T-cell (primary cell): ENCODE measurements at places on chromosomes 5 and 9. TPM values are rescaled to one million over a fixed set of nuclear protein-coding genes. Genes with fewer than 3 reads are reported as not detected.

GRCh38 chr5:22372376-22372775, 480.8 kb downstream of the CDH12 start:
- no peak overlapping the region for H3K4me3 ChIP-seq
- DNase-seq = no peak
- no peak overlapping the region for H3K27ac ChIP-seq
- no peaks in the 10 kb centered on the region for H3K36me3 ChIP-seq
- H3K27me3 ChIP-seq = no peaks in the 10 kb centered on the region

GRCh38 chr5:19918780-19919179, 69.2 kb downstream of the CDH18 start:
- H3K4me3 ChIP-seq = no peak overlapping the region
- no peak for DNase-seq
- no peaks in the 10 kb centered on the region for H3K36me3 ChIP-seq
- H3K4me1 ChIP-seq = no peaks in the 10 kb centered on the region

GRCh38 chr9:25449503-25449902, 228.7 kb downstream of the TUSC1 start:
- H3K4me1 ChIP-seq = no peaks in the 10 kb centered on the region
- DNase-seq = no peak
- H3K27ac ChIP-seq = no peak overlapping the region
- no peak overlapping the region for H3K4me3 ChIP-seq
- H3K27me3 ChIP-seq = no peaks in the 10 kb centered on the region

PCBD2 gene
- 15.3 TPM for total RNA-seq

GRCh38 chr5:96708600-96708999, 46.4 kb downstream of the CAST start:
- peaks cover 3% of the 10 kb centered on the region for H3K36me3 ChIP-seq
- H3K27ac ChIP-seq = no peak overlapping the region
- no peaks in the 10 kb centered on the region for H3K27me3 ChIP-seq
- peaks cover under 1% of the 10 kb centered on the region for H3K4me1 ChIP-seq

ELL2 gene
- total RNA-seq = 57.8 TPM

LCN15 gene
- not detected for total RNA-seq

DNA sequence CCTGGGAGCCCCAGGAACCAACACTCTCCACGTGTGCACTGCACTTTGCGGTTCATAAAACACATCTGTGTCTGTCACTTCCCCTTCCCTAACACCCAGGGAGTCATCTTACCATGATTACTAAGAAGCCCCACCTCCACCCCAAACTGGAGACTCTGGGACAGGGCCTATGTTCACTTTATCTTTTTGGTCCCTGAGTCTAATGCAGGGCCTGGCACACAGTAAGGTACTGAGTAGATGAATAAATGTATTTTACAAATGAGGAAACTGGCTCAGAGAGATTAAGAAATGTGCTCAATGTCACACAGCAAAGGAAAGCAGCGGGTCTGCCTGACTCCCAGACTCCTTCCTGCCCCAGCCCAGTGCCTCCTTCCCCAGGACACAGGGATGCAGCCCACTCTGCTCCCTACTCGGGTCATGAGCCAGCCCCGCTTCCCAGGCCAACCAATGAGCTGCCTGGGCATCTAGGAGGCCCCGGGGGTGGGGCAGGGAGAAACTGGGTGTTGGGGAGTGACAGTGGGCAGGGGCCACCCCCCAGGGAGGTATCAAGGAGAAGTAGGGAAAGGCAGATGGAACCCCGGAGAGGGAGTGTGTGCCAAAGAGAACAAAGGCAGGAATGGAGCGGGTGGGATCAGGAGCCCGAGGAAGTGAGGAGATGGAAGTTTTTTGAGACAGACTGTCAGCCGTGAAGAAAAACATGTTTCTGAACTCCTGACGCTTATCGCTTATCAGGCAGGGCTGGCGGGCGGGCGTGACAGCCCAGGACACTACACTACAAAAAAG, 30.5 kb downstream of the SHB start:
- no peaks in the 10 kb centered on the region for H3K36me3 ChIP-seq
- no peaks in the 10 kb centered on the region for H3K4me1 ChIP-seq
- no peak for DNase-seq
- no peak overlapping the region for H3K27ac ChIP-seq

GRCh38 chr5:160198146-160198545, 31.2 kb upstream of the FABP6 start:
- no peaks in the 10 kb centered on the region for H3K36me3 ChIP-seq
- no peak for DNase-seq
- no peaks in the 10 kb centered on the region for H3K4me1 ChIP-seq
- no peak overlapping the region for H3K27ac ChIP-seq

BSPRY gene
- 0.35 TPM for total RNA-seq

DNA sequence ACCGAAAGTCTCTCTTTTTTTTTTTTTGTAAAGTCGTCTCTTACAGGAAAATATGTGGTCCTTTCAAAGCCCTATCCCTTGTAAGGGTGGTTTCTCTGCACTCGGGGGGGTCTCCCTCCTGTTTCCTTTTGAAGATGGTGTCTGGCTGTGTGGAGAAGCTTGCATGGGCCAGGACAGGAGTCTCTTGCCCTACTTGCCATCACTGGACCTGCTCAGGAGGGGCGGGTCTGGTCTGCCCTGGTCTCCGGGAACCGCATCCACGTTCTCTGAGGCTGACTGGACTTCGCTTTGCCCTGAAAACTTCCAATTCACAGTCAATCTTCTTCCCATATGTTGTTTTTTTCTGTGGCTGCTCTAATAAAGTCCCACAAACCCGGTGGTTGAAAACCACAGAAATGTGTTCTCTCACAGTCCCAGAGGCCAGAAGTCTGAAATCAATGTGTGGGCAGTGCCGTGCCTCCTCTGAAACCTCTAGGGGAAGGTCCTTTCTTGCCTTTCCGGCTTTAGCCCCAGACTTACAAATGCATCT, 92.9 kb upstream of the IER5L start:
- peaks cover 18% of the 10 kb centered on the region for H3K4me1 ChIP-seq
- H3K27ac ChIP-seq = peak overlapping the region; percentile 18
- no peaks in the 10 kb centered on the region for H3K36me3 ChIP-seq

- peaks cover 7% of the 10 kb centered on the region for H3K36me3 ChIP-seq
- no peaks in the 10 kb centered on the region for H3K4me1 ChIP-seq
- H3K27ac ChIP-seq = no peak overlapping the region
- no peak for DNase-seq
- no peak overlapping the region for H3K4me3 ChIP-seq
Measured at GRCh38 chr5:71533615-71534014, 53.5 kb upstream of the MCCC2 start.

ORM2 gene
- 1.8 TPM for total RNA-seq

DNA sequence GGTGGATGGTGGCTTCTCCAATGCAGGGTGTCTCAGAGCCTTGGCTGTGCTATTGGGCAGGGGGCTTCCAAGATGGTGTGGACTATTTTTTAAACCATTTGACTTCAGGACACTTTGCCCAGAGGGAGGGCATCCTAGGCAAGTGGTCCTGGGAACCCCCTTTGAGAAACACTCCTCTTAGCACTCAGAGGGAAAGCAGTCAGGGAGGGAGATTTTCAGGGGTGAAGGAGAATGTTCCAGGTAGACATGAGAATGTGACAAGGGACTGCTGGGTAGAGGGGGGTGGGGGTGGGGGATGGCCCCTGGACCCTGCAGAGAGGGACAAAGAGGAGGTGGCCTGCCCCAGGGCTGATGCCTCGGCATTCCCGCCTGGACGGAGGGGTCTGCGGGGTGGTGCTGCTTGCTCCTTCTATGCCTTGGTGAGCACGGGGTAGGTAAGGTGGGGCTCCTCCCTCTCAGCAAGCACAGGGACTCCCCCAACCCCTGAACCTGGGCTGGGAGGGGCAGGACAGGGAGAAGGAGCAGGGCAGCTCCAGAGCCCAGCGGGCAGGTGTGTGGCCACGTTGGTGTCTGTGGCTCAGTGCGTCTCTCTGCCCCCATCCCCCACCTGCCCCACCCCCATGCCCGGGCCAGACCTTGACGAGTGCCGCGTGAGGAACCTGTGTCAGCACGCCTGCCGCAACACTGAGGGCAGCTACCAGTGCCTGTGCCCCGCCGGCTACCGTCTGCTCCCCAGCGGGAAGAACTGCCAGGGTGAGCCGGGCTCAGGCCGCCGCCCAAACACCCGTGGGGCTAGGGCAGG, 13.8 kb upstream of the ASS1 start:
- no peak overlapping the region for H3K27ac ChIP-seq
- no peaks in the 10 kb centered on the region for H3K4me1 ChIP-seq
- no peak for DNase-seq
- H3K27me3 ChIP-seq = peaks cover 81% of the 10 kb centered on the region

ACTBL2 gene
- not detected for total RNA-seq

GAPT gene
- 2.2 TPM for total RNA-seq

GRCh38 chr5:169805527-169805934, 168.5 kb downstream of the DOCK2 start:
- no peak overlapping the region for H3K27ac ChIP-seq
- no peaks in the 10 kb centered on the region for H3K4me1 ChIP-seq
- DNase-seq = no peak
- no peaks in the 10 kb centered on the region for H3K27me3 ChIP-seq

DNA sequence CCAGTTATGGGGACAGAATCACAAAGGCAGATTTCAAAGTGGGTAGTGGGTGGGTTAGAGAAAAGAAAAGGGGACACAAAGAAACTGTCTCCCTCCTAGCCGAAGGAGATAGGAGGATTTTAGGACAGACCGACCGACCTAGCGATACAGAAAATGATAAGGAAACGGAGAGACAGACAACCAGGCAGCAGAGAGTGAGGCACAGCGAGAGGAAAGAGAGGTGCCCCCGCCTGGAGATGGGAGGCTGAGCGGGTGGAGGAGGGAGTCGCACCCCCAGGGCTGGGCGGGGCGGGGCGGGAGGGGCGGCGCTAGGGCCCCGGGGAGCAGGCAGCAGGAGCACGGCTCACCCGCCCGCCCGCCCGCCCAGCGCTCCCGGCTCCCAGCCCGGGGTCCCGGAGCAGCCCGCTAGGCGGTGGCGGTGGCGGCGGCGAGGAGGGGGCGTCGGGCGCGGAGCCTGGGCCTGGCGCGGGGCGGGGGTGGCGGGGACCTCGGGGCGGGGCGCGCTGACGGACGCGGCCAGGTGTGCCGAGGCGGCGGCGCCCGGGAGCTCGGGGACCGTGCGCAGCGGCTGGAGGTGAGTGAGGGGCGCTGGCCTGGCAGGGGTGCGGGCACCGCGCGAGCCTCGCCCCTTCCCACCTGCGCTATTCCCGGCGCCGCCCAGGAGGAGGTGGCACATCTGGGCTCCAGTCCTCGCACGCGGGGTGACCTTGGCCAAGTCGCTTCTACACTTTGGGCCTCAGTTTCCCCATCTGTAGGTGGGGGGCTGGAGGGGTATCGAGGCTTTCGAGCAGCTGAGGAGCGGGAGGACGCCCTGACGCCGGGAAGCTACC, 15.9 kb upstream of the SYNPO start:
- H3K4me3 ChIP-seq = peak overlapping the region; percentile 38
- H3K4me1 ChIP-seq = no peaks in the 10 kb centered on the region
- H3K27me3 ChIP-seq = peaks cover 44% of the 10 kb centered on the region
- no peak overlapping the region for H3K27ac ChIP-seq
- DNase-seq = peak; percentile 50
- no peaks in the 10 kb centered on the region for H3K36me3 ChIP-seq

DNA sequence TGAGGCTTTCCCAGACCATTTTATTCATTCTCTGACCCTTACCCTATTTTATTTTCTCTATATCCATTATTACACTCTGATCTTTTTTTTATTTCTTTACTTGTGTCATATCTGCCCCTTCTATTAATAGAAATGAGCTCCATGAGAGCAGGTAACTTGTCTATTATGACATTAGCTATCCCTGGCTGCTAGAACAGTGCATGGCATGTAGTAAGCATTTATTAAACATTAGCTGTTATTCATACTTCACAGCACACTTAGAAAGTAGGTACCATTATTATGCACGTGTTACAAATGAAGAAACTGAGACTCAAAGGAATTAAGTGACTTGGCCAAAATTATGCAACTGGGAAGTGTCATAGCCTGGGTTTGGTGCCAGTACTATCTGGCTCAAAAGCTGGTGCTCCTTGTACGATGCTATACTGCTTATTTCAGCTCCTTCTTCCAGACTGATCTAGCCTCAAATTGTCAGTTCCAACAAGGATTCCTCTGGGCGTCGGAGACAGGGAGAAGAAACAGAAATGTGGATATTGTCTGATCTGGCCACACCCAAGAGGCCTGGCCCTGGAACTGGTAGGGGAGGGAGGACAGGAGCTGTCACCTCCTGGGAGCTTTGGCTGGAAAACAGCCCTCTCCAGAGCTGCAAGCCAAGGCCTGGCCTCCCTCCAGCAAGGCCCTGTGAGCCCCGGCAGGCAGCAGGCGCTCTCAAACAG, 10.8 kb upstream of the NIPAL4 start:
- DNase-seq = no peak
- H3K4me1 ChIP-seq = no peaks in the 10 kb centered on the region
- no peaks in the 10 kb centered on the region for H3K36me3 ChIP-seq
- H3K27me3 ChIP-seq = no peaks in the 10 kb centered on the region

- H3K4me1 ChIP-seq = peaks cover 16% of the 10 kb centered on the region
- H3K27me3 ChIP-seq = no peaks in the 10 kb centered on the region
- H3K4me3 ChIP-seq = no peak overlapping the region
- DNase-seq = no peak
Measured at GRCh38 chr5:159422361-159422760, 92.1 kb upstream of the IL12B start.

DNA sequence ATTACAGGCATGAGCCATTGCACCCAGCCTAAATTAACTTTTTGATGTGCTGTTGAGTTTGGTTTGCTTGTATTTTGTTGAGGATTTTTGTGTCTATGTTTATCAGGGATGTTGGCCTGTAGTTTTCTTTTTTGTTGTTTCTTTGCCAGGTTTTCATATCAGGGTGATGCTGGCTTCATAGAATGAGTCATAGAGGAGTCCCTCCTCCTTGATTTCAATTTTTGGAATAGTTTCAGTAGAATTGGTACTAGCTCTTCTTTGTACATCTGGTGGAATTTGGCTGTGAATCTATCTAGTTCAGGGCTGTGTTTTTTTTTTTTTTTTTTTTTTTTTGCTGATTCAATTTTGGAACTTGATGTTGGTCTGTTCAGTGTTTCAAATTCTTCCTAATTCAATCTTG, 1164.3 kb upstream of the DMAC1 start:
- no peak overlapping the region for H3K4me3 ChIP-seq
- H3K4me1 ChIP-seq = no peaks in the 10 kb centered on the region
- no peak for DNase-seq
- no peaks in the 10 kb centered on the region for H3K27me3 ChIP-seq
- H3K36me3 ChIP-seq = no peaks in the 10 kb centered on the region
- no peak overlapping the region for H3K27ac ChIP-seq

DNA sequence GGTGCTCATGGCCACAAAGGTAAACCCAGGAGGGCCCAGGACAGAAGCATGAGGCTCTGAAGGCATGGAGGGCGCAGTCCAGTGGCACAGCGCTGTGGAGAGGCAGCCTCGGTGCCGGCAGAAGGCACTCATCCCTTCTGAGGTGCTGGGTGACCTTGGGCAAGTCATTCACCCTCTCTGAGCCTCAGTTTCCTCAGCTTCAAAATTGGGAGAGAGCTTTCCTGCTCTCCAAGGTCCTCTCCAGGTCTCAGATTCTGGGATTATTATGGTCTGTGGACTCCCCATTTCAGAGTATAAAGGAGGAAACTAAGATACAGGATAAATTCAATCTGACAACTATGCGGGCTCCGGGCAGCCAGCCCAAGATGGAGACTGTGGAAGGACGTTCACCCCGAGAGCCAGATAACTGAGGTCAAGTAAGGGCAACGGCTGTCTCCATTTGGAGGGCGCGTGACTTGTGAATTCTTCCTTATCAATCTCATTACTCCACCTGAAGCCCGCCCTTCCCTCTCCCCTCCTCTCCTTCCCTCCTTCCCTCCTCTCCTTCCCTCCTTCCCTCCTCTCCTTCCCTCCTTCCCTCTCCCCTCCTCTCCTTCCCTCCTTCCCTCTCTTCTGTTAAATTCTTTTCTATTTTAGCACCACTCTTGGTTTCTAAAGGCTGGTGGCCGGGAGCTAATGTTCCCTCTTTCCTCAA, 58.1 kb downstream of the LRSAM1 start:
- peaks cover 5% of the 10 kb centered on the region for H3K36me3 ChIP-seq
- H3K27ac ChIP-seq = no peak overlapping the region
- H3K4me1 ChIP-seq = no peaks in the 10 kb centered on the region
- H3K4me3 ChIP-seq = no peak overlapping the region
- no peak for DNase-seq
